ENCODE measurements at places on chromosomes 5 and 9.

- no peak for DNase-seq
Observed at GRCh38 chr9:109166171-109166770, 778 bp downstream of the FRRS1L start.

DNA sequence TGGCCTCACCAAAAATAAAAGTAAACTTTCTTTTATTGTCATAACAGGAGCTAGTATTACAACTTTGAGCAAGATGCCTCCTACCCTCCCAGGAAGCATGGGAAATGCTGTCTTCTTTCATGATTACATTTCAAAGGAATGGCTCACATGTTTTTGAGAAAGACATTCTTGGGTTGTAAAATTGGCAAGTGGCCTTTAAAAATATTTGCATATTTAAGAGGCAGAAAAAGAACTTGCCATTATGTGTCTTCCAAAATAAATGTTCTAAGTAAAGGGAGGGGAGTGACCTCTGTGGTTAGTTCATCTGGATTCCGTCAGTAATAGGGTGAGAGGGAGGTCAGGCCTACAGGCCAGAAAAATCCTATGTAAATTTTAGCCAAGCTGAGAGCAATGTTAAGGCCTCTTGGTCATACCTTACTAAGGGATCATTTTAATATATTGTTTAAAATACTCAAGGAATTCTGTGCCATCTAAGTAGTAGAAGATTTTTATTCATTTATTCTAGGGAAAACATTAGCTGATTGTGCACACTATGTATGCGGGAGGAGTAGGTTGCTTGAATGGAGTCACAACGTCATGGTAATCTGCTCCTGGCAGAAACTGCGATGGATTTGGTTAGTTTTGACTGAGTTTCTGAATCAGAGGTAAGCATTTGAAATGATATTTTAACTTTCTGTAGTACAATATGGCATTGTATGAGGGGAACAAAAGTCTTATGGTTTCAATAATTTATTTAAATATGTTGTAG, 1485.7 kb upstream of the CDH9 start:
- peak; percentile 92 for DNase-seq

DNA sequence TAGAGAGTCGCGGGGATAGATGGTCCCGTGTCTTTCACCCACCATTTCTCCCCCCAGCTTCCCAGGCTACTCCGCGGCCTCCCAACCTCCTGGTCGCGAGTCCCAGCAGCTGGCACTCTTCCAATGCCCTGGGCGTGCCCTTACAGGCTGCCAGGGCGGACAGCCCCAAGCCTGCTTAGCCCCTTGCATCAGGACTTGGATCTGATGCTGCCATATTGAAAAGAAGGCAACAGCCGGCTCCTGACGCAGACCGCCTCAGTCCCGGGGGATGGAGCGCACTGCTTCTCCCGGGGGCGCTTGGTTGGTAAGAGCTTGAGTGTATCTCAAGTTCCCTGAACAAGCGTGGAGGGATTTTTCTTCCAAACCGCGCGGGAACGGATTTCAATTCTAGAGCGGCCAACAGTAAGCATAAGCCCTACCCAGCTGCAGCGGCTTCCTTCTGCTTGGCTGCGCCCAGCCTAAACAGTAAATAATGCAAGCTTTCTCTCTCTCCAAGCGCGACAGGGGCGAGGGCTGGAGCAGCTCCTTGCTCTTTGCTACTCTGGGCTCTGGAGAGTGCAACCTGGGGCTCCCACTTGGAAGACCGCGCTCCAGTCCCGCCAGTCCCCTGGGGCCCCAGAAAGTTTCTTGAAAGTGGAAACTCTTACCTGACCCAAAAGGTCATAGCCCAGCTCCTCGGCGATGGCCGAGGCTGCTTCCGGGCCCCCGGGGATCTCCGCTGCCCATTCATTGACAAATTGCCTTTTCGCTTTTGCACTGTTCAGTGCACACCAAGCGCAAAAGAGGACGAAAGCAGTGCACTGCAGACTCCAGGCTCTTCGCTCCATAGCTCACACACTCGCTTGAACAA, 607 bp downstream of the PCSK1 start:
- DNase-seq, result no peak

GRCh38 chr5:69300537-69301203, 31.9 kb downstream of the CCDC125 start:
- no peak for DNase-seq

DNA sequence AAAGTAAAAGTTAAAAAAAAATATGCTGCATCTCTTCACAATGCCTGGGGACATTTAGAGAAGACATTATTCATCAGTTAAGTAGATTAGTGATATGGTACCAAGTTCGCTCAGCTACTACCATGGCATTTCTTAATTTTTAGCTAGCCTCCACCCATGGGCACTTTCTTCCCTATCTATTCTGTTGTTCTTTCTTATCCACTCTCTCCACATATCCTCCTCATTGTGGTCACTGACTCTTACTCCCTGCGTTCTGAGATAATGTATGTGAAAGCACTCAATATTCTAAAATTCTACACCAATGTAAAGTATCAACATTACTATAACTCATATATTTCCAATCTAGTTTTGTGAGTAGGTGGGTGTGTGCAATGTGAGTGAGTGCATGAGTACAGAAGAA, 609.7 kb upstream of the DAB2 start:
- DNase-seq, result no peak

DNA sequence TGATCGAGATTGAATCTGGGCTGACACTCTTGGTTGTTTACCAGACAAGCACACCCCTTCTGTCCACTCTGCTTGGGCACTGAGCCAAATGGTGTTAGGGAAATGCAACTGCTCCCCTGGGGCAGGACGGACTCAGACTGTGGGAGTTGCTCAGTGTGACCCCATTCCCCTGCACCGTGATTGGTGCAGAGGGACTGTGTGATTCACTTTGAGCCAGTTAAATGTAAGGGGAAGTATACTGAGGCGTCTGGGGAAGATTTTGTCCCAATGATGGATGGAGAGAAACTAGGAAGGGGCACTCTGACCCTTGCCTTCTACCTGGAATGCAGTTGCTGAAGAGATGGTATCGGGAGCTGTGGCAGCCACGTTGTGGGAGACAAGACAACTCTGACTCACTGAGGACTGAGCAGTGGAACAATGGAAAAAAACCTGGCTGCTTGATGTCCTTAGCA, 196.0 kb upstream of the ANKRD55 start:
- DNase-seq, result peak; percentile 81

- DNase-seq, result no peak
Observed at GRCh38 chr5:123047706-123048105, 11.2 kb upstream of the PPIC start.

DNA sequence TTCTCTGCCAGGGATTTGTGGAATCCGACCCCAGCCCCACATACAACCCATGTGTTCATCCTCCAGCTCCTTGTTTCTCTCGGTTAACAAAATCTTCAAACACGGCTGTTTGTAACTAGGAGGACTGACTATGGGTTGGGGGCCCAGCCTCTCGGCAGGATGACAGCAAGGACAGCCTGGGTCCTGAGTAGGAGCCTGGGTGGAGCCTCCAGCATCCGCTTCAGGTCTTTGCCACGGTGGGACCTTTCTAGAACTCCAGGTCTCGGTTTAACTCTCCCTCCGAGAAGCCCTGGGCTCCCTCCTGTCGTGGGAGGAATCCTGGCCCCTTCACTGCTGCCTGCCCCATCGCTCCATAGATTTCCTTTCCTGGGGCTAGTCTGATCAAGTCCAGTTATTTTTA, 248.5 kb downstream of the PBX3 start:
- no peak for DNase-seq

DNA sequence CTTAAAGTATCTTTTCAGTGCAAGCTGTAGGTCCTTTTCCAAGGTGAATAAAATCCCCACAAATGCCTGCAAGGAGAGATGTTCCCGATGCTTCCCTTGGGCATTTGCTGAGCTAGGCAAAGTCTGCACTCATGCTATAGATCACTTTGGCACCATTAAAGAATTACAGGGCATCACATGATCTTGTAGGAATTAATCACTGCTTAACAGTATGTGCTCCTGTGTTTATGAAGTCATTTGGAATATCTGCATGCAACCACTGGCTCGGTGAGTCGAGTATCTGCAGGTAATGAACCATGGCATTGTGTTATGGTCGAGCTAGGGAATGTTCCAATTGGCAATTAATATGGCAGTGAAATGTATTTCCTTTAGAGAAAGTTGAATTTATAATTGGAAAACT, 615.1 kb downstream of the TLE1 start:
- no peak for DNase-seq

GRCh38 chr5:158874792-158875191, 224.9 kb downstream of the EBF1 start:
- no peak for DNase-seq

- DNase-seq, result no peak
Observed at GRCh38 chr5:151469386-151469785, 22.0 kb downstream of the SLC36A1 start.

DNA sequence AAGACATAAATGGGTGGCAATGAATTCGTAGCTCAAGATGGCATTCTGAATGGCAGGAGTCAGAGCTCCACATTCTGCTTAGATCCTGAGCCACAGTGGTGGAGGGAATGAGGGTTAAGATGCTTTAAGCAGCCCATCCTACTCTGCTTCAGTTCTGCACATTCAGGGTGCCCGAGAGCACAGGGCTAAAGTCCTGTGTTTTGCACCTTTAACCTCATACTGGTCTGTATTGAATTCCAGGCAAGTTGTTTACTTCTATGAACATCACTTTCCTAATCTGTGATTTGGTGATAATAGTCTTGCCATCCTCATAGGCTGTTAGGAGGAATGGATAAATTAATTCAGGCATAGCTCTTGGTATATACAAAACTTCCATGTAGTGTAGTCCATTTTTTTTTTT, 321.6 kb upstream of the CD180 start:
- DNase-seq, result no peak

- no peak for DNase-seq
Observed at GRCh38 chr5:79973511-79973910, 17.6 kb downstream of the MTX3 start.

- peak; percentile 54 for DNase-seq
Observed at GRCh38 chr5:139752506-139753473, 42.8 kb upstream of the PSD2 start.

DNA sequence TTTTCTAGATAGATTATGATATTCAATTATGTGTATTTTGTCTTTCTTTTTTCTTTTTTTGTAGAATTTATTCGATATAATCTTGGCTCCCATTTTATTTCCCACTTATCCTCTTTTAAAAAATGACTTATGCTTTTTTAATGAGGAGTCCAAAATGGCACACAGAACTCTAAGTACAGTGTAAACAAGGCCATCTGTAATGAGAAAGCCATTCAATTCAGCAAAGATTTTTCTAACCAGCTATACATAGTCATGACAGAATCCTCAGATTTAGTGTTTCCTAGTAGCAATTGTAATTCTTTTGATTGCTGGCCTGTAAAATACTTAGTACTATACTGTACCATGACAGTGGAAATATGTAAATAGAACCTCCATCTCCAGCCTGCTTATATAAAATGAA, 651.4 kb downstream of the RAB3C start:
- no peak for DNase-seq

DNA sequence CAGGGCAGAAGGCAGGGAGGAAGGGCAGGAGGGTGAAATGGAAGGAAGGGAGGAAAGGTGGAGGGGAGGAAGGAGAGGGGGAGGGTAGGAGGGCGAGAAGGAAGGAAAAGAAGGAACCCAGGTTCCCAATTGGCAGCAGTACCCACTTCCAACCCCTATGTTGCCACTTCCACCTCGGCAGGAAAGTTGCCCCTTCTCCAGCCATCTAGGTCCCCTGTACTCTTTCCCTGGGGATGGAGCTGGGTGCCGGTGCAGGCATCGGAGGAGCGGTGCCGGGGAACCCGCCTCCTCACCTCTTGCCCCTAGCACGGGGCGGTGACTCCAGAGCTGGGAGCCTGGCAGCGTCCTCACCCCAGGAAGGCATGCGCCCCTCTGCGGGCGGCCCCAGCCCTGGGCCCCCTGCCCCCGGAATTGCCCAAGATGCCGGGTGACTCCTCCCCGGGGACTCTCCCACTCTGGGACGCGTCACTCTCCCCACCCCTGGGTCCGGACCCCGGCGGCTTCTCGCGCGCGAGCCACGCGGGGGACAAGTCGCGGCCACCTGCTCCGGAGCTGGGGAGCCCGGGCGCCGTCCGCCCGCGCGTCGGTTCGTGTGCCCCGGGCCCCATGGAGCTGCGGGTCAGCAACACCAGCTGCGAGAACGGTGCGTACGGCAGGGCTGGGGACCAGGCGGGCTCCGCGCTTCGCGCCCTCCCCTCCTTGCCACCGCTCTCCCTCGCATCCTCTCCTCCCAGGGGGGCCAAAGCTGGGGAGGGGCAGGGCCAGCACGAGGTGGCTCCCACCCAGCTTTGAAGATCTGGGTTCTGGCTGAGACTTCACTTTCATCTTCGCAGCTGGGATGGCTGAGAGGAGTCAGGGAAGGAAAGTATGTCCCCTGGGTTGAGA, at the start of gene NIPAL4:
NIPAL4 (plus strand) TSS at position 499 of the 885 bp plus-strand sequence; CDS start at position 607, 108 bp downstream.
- DNase-seq, result no peak

DNA sequence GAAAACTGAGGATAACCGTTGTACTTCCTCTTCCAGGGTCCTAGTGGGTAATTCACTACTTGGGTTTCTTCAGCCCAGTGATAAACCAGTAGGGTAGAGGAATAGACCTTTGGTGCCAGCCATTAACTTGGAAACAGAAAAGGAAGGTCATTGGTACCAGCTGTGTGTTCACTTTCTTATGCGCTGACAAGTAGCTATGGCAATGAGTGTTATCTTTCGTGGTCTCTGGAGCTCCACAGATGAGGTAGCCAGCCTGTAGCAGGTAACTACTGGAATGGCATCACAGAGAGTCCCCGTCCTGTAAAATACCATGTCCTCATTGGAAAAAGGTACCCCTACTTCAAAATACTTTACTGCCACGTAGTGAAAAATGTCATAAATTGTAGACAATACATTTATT, 2.3 kb downstream of the UHRF2 start:
- DNase-seq, result no peak

DNA sequence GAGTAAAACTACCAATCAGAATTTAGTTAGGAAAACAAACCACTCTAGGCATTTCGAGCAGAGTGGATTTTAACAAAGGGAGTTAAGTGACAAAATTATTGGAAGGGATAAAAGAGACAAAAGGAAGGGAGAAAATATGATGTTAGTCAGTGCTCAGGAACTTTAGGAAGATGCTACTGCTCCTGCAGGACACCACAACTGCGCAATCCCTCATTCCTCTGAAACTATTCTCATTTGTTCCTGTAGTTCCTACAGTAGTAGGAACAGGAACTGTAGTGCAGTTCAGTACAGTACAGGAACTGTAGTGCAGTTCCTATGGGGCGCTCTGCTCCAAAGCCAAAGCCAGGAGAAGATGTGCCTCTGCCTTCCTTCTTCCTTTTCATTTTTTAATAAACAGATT, 29.9 kb upstream of the MEGF10 start:
- DNase-seq, result peak; percentile 34

DNA sequence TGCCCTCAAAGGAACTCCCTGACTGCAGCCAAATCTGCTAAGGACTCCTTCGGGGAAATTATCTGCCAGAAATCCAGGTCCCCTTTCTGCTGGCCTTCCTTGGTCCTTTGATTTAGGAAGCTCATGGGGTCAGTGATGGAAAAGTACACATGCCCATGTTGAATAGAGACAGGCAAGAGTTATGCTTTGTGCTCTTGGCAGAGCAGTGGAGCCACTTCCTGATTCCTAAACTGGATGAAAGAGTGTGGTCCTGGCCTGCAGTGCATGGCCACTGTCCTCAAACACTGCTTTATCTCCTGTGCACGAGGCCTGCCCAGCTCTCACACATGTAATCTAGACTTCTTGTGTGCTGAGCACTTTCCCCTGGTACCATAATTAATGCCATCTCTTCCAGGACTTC, 2.0 kb upstream of the EBF1 start:
- no peak for DNase-seq
